Brain (organoid and tissue), 16 donors: ENCODE measurements at places on chromosomes 7 and 10.

DNA sequence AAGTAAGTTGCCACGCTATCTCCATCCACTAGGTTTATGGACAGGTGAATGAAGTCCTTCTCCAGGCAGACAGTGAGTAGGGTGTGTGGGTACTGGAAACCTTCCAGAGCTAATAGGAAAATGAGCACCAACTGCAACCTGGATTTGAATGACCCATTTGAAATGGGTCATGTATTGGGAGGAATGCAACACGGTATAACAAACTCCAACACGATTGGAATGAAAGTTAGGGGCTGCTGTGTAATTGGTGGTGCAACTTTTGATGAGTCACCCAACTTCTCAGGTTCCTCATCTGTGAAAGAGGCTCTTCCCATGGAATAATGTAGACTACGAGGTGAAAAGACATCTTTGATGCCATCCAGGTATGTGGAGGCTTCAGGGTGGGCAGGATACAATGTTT lies 241.4 kb upstream of the PODXL start:
- DNase-seq = no peak

DNA sequence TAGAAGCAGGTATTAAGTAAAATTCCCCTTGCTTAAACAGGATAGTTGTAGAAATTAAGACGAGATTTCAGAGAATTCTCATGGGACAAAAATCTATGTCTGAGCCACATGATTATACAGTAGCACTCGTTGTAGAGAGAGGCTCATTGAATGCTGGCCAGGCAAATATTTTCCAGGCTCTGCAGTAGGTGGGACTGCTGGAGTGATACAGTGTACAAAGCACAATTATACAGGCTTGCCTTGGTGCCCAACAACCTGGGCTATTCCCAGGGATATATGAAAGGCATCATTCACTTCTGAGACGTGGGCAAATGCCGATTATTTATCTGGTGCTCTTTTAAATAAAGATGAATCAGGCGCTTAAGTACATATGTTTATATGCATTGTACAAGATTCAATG lies 380.6 kb downstream of the PHTF2 start:
- no peak for DNase-seq

DNA sequence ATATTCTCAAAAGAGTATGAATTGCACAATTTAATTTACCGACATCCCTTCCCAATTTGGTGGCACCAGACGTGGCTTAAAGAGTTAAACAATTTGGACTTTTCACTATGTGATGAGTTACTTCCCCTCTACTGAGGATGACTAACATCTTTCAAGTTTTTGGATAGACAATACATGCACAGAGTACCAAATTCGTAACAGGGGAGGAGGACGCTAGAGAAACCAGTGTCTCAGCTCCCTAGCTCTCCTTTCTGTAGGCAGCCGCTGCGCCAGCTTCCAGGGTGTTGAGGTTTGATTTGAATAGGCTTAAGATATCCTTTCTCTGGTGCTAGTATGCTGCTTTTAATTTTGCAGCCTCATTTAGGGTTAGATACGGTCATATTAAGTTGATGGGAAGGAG lies 69.2 kb downstream of the GNA12 start:
- DNase-seq = no peak

- DNase-seq = no peak
Measured at GRCh38 chr7:49166441-49166840, 242.1 kb downstream of the CDC14C start.

- DNase-seq = no peak
Measured at GRCh38 chr7:134046594-134047128, 80.5 kb upstream of the LRGUK start.
